ENCODE measurements at places on chromosomes 5 and 9. TPM values are rescaled to one million over a fixed set of nuclear protein-coding genes. Genes with fewer than 3 reads are reported as not detected.

Gene IFNA2
- total RNA-seq: not detected

Gene OR2V2
- total RNA-seq: not detected

DNA sequence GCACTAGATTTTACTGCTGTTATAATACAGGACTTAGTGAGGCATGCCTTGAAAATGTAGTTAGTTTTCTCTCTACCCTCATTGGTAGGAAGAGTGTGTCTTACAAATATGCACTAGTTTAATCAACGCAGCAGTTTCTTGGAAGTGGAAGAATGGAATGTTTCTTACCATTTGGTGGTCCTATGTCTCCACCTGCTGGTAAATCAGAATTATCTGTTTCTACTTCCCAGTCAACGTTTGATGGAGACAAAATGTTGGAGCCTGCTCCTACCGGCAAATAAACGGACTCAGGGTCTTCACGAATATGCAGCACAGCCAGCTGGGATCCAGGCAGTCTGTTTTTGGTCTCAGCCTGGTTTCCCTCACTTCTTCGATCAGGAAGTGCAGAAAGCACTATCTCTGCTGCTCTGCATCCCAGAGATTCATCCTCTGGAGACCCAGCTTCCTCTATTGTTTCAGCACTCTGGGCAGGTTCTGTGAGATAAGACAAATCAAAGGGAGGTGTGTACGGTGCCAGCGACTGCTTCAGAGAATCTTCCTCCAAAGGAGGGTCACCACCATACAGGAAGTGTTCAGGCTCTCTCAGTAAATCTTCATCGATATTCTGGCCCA, 59.5 kb upstream of the PCA3 start:
- no peak for DNase-seq

DNA sequence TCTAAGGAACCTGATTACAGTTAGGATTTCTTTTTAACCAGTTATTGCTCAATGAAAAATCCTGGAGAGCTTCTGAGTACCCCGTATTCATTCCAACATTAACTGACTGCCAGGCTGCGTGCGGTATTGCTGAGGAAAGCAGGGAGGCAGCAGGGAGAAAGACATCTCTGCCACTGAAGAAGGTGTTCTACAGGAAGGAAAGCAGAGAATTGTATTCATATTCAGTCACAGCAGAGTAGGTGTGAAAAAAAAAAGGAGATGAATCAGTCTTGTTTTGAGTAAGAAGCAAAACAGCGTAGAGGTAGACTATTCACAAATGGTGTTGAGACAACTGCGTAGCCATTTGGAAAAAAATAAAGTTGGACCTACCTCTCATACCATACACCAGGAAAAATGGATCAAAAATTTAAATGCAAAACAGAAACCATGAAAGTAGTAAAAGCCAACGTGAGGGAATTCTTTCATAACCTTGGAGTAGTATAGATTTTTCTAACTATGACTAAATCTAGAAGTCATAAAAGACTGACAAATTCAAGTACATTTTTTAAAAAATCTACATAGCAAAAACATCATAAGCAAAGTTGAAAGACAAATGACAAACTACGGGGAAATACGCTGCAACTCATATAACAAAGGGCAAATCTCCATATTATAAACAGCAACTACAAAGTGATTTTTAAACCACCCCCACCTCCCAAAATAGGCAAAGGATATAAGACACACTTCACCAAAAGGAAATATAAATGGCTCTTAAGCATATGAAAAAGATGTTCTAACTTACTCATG, 9.9 kb upstream of the NR4A3 start:
- no peak for DNase-seq

DNA sequence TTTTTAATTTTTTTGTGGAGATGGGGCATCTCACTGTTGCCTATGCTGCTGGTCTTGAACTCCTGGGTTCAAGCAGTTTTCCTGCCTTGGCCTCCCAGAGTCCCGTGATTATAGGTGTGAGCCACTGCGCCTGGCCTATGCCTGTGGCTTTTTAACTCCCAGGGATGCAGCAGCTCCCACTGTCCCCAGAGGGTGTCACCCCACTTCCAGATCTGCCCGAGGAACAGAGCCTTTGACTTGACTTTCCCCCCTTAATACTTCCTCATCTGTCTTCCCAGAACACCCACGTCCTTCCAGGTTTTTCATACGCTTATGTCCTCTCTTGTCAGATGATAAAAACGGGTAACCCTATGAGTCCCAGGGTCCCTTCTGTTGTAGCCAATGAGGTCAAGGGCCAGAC, 7.6 kb upstream of the PRRC2B start:
- DNase-seq: no peak

DNA sequence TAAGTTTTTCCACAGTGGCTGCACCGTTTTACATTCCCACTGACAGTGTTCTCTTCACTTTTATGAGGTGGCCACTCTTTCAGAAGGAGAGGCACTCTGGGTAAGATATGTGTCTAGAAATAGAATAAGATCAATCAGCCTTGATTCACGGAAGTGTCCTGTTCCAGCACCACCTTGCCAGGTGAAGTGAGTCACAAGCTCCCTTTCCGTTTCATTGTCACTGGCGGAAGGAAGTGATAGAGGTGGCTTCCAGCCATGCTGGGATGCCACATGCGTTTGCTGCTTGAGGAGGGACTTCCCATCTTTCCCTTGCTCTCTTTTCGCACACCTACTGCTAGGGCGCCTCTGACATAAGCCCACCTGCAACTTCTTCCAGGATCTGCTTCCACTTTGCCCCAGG, 217.1 kb downstream of the PIK3R1 start:
- DNase-seq: no peak

Gene F2R
- 9.1 TPM for total RNA-seq

Gene SH2D3C
- total RNA-seq: 3.1 TPM

Gene SPINK1
- not detected for total RNA-seq

DNA sequence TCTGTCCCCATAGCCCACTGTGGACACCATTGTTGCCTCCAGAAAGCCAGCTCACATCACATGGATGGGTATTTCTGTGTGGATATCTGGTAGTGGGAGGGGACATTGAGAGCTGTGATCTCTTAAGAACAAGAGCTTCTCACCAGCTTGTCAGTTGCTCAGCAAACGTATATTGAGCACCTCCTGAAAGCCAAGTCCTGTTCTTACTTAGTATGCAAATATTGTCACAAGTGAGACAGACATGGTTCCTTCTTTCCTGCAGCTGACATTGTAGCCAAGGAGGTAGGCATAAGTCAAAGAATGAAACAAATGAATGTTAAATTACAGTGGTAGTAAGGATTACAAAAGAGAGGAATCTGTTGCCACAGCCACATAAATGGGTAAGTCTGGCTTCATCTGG, 3.8 kb downstream of the TCOF1 start:
- no peak for DNase-seq

DNA sequence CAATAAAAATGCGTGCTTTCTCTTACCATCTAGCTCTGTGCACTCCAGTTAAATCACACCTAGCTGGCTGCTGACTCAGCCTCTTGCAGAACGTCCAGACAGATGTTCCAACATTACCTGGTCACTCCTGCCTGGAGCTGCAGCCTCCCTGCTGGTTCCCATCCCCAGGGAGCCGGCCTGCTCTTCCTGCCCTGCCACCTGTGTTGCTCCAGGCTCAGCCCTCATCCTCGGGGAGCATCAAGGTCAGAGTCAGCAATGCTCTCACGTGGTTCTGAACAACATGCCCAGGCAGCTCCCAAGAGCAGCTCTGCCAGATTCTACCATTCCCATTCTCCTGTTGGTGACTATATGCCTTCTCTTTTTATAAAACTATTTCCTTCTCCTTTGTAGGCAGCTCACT, 81.3 kb downstream of the GADD45G start:
- no peak for DNase-seq

Gene SRD5A1
- total RNA-seq: 5.7 TPM

Gene C9orf50
- total RNA-seq: 1.2 TPM

Gene SCGB3A2
- not detected for total RNA-seq

GRCh38 chr5:1948663-1949191, 66.0 kb upstream of the IRX4 start:
- DNase-seq: peak; percentile 70

DNA sequence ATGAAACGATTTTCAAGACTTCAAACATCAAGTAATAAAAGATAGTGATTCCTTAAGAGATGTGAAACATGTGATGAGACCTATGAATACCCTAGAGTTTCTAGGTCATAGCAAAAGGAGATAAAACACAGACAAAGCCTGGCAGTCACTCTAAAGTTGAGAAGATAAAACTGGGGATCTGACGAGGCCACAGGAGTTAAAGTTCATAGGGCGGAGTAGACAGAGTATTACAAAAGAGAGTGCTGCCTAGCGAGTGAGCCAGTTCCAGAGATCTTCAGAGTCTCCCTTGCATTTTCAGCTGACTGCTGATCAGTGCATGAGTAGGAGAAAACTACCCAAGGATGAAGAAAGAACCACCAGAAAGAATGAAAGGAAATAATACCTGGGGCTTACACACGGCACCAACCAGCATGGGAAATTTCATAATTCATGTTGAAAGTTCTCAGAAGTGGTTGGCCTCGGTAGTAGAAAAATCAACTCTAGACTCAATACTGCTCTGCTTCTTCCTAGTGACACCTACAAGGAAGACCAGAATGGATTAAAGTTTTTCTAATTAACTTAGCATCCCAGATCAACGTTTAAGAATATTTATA, 30.4 kb downstream of the FBXO4 start:
- DNase-seq: no peak

DNA sequence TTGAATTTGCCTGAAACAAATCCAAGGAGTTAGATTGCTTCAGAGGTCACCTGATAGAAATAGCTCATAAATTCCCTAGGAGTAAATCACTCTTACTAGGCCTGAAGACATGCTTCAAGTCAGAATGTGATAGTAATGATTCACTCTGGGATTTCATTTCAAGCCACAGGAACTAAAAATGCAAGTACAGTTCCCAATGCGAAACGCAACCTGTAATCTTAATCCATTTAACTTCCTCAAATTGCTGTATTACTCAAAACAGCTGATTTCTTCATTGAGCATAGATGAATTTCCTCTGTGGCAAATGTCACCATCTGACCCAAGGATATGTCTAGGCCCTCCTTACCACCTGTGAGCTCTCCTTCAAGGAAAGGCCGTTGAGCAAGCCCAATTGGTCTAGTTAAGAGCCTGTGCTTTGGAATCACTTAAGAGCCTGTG, 32.1 kb upstream of the IL6ST start:
- no peak for DNase-seq

Gene FAM221B
- total RNA-seq: not detected

DNA sequence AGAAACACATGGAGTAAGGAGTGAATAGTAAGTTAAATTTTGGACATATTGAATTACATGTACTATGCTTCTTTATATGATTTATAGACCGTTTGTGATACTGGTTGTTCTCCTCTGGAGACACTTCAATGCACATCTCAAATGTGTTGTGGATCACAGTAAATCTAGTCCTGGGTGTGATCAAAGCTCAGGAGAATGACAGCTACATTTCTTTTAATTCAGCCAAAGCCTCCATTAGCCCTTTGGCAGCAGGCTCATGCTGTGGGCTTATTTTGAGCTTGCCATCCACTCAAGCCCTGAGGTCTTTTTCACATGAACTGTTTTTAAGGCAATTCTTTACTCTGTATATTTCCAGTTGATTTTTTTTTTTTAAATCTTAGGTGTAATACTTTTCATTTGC, 34.6 kb upstream of the ACTBL2 start:
- no peak for DNase-seq

Gene GMCL2
- total RNA-seq: not detected

Gene TMC1
- 1.5 TPM for total RNA-seq

DNA sequence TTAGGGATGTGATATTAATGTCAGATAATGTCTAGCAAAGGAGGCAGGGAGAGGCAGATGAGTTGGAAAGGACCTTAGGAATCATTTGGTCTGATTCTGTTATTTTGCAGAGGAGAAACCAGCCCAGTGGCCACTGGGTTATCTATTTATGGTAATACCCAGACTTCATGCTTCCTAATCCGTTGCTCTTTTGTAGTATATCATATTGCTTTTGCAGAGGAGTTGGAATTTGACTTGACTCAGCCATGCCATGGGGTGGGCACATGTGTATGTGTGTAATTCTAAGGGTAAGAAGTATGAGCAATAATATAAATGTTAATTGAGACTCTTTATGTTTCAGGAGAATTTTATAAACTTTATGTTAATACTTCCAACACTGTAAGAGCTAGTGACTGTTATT, 7.3 kb downstream of the GPR21 start:
- DNase-seq: no peak

GRCh38 chr5:102941111-102941510, 178.8 kb downstream of the GIN1 start:
- no peak for DNase-seq

DNA sequence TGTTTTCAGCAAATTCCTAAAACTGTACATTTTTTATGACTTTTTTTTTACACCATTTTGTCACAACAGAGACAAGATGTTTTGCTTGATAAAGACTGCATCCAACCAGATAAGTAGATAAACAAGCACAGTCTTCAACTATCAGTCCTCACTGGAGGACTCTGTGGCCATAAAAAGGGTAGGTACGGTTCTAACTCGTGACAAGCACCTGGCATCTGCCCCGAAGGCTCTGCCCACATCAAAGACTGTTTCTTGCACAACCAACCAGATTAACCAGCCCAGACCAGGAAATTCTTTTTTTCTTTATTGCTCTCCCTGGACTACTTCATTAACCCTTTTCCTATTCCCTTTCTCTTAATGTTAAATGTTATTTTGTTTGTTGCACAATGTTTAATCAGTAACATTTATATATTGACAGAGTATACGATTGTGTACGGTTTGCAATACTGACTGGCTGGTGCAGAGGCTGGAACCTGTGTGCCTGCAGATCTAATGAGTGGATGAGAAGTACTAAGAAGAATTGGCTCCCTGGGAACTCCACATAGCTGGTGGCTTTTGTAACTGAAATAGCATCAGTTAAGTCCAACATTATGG, 74.1 kb downstream of the SERINC5 start:
- no peak for DNase-seq

DNA sequence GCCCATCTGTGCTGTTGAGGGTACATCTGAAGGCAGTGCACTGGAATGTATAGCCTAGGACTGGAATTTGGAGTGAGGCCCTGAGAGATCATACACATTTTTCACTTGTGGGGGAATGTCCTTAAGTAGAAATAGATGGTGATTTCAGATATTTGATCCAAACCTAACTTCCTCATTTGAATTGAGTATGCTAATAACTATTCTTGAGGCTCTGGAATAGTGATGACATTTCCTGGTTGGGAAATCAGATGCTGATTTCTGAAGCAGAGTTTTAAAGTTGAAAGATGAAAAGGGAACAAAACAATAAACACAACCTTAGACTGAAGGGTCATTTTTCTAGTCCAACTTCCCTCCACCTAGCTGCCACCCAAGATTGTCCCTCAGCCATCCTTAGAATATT, 163.0 kb upstream of the CCDC152 start:
- DNase-seq: no peak

GRCh38 chr5:179254638-179255271, 90.5 kb downstream of the ADAMTS2 start:
- DNase-seq: no peak

Gene PCDHA1
- not detected for total RNA-seq

Data from sigmoid colon (tissue), 7 donors.